ENCODE measurements at places on chromosomes 12 and 14.

GRCh38 chr14:70894868-70895267 lies 12.4 kb upstream of the PCNX1 start:
- no peak for DNase-seq

- DNase-seq, result no peak
Observed at GRCh38 chr12:16012117-16012516, 101.0 kb downstream of the DERA start.

DNA sequence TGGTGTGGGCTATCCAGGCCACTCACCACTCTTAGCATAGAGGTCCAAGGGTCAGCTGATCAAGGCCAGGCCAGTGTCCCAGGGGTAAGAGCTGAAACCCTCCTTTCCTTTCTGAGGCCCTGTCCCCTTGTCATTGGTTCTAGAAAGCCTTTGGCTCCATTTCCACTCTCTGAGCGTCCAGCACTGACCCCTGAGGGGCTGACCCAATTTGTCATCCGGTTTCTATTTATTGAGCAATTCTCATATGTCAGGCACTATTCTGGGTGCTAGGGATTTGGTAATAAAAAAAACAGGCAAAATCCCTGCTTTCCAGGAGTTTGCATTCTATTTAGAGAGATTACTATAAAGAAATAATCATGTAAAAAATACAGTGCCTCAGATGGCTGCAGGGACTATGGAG lies 3.4 kb downstream of the KRT77 start:
- no peak for DNase-seq

DNA sequence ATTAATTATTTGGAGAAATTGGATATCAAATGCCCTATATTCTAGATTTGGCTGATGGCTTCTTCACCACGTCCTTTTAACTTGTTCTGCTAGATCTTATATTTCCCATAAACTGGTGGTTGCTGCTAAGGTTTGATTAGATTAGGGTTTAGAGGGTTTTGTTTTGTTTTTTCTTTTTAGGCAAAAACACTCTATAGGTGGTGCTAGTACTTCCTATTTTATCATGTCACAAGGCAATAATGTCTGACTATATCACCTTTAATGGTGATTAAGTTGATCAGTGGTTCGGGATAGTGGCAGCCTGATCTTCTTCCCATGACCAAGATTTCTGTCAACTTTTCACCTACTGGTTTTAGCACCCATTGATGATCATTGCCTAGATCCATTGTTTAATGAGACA lies 455.1 kb downstream of the RAD51B start:
- DNase-seq, result no peak

DNA sequence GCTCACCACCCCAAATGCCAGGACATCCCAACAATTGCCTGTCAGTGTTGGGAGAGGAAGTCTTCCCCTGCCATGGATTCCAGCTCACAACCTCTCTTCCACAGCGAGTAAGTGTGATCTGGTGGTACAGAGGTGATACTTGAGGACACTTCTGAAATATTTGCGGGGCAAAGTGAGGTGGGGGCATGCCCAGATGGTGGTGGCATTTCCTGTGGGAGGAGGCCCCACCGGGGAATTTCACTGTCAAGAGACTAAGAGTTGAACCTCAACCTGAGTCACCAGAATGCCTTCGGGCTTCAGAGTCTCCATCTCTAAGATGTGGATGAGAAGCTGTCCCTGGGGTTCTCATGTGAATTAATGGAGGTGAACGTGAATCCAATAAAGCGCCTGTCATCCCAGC lies 122.3 kb upstream of the RFLNA start:
- no peak for DNase-seq

- no peak for DNase-seq
Observed at GRCh38 chr14:65267856-65268255, 144.7 kb upstream of the FUT8 start.

DNA sequence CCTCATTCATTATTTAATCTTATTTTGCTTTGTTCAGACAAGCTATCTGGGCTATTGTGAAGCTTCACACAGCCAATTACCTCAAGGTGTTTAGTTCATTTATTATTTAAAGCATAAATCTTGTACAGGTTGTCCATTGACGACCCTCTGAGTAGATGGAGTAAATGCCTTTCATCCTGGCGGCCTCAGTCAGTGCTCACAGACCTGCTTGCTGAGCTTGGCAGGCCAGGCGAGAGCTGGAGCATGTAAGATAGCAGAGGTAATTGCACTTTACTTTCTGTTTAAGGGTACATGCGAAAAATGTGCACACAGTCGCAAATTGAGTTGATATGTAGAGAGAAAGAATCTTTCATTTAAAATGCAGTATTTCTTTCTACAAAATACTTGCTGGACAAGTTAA lies 224.4 kb downstream of the NPAS3 start:
- no peak for DNase-seq

- no peak for DNase-seq
Observed at GRCh38 chr14:104080376-104081260, 4.9 kb upstream of the ASPG start.

- no peak for DNase-seq
Observed at GRCh38 chr12:120358412-120359100, 10.4 kb downstream of the MSI1 start.

DNA sequence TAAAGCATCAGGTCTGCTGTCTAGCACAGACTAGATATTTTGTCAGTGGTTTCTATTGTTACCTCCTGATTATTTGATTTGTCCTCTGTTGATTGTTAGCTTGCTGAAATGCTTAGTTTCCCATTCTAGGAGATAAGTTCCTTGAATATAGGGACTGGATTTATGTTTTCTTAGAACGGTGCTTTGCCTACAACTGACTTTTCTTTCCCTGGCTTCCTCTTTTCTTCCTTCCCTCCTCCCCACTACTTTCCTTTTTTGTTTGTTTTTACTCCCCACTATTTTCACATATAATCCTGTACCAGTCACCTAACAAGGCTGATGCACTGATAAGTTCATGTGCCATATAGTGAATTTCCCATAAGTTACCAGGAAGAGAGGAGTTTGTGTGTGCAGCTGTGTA lies 58.5 kb upstream of the METAP2 start:
- DNase-seq, result no peak

DNA sequence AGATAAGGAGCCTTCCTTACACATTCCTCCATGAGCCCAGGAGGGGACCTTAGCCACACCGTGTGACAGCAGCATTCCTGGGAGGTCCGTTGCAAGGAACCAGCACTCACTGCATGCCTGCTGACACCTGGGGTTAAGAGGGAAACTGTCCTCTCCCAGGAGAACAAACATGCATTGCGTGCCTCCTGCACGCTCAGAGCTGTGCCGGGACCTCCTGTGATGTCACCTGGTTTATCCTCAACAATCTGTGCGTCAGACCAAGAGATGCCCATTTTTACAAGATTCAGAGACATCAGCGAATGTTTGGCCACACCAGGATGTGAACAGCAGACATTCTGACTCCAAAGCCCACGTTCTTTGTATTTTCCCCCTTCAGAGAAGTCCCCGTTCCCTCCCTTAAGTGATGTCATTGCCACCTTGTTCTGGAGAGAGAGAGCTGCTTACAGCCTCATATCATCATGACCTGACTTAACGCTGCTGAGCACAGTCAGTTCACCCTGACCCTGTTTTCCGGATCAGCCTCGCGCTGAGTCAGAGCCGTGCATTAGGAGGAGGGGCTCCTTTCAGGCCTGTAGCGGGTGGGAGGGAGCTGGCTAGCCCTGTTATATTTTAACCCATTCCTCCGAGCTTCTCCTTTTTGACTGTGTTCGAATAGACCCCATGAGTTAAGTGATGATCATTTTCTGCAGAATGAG lies 36.2 kb downstream of the TMEM120B start:
- no peak for DNase-seq

DNA sequence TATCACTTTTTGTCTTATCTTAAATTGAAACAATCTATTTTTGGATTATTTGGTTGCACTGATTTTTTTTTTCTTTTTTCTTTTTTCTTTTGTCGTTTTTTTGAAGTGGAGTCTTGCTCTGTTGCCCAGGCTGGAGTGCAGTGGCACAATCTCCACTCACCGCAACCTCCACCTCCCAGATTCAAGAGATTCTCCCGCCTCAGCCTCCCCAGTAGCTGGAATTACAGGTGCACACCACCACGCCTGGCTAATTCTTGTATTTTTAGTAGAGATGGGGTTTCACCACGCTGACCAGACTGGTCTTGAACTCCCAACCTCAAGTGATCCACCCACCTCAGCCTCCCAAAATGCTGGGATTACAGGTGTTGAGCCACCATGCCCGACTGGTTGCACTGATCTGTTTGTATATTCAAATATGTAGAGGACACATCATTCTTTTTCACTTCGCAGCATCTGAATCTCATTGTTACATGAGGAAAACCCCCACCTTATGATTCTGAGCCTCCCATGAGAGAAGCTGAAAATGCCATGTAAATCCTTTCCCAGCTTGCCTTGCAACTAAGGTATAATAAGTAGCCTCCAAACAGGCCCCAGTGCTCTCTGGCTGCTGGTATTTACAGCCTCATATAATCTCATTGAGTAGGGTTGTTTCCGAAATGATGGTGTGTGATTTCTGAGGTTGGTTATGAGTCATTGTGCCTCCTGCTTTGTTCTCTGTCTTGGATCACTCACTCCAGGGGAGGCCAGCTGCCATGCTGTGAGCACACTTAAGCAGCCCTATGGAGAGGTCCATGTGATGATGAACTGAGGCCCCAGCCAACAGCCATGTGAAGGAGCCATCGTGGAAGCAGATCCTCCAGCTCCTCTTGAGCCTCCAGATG lies 5.2 kb upstream of the HSP90B1 start:
- DNase-seq, result no peak

GRCh38 chr12:64273527-64274403 lies 51.7 kb upstream of the KICS2 start:
- DNase-seq, result no peak

- no peak for DNase-seq
Observed at GRCh38 chr12:64730588-64730969, 28.6 kb downstream of the GNS start.

DNA sequence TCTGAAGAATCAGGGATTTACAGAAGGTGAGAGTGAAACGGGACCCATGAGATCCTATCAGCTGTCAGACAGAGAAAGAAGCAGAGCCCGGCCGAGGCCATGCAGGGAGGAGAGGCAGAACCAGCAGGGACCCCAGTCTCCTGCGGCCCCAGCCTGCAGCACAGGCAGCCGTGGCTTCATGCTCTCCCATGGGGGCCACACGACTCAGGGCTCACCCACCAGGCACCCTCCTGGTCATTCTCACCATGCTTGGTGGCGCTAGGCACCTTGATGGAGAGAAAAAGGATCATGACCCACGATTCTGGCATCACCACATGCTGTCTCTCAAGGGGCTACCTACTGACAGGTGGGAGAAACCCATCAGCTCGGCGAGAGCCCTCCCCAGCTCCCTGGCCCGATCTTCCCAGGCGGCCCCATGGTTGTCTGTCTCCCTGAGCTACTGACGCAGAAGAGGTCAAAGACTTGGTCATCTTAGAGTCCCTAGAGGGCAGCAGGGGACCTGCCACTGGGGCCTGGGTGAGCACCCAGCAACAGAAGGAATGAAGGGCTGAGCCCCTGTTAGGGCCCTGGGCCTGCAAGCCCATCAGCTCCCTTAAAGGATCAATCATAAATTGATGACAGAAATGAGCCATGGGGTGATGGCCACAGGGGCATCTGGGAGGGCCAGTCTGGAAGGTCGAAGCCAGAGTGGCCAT lies 58.0 kb downstream of the ITPK1 start:
- no peak for DNase-seq

DNA sequence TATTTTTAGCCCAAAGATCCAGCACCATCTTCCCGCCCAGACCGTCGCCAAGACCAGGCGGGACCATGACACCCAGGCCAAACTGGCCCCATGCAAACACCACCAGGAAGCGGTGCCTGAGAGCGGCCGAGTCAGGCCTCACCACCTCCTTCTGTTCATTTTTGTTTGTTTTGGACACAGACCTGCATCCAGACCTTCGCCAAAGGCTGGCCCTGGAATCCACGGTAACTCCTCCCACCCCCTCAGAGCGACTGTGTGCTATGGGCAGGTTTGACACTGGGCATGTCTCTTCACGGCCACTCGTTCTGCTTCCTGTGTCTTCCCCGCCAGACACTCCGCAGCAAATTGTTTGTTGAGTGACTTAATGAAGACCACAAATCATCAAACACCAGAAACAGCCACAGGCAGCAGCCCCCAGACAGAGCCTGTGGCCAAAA lies 47.1 kb downstream of the NCOR2 start:
- no peak for DNase-seq

DNA sequence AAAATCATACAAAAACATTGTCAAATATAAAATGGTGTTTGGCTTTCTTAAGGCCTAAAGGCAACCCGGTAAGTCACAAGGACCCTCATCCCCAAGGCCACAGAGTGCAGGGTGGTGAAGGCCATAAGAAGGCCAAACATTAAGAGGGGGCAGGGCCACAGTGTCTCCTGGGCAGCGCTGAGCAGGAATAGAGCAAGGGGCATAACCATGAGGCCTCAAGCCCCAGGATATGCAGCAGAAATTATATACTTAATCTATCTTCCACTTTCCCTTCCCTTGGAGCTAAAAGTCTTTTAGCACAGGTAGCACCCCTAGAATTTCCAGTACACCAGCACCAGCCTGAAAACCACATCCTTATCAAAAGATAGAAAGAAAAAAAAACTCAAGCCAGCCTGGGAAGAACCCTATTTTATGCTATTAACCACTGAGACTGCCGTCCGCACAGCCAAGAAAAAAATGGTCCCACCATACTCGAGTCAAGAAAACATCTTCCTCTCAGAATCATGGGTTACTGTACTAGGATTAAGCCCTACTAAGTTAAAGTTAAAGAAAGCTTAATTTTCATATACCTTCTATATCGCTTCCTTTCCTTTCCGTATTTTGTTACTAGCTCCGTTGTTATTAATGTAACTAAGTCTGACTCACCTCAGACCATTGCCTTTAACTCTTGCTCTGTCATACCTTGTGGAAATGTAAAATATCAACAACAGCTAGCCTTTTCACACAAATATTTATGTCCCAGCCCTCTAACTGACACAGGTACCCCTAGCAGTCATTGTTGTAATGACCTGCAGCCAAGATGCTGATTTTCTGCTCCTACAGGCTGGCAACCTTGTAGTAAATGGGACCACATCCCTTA lies 20.1 kb downstream of the KLRK1 start:
- DNase-seq, result no peak

- DNase-seq, result no peak
Observed at GRCh38 chr12:117038023-117038680, 61.1 kb downstream of the TESC start.

DNA sequence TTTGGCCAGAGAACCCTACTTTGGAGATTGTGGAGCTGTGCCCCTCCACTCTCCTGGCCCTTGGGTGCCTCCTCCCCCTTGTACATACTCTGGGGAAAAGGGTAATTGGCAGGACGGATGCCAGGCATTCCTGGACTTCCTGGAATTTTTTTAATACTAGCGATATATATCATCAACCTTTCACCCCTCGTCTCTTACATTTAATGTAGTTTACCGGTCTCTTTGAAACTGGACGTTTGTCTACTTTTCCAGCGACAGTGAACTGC lies 767 bp upstream of the CRY1 start:
- no peak for DNase-seq

DNA sequence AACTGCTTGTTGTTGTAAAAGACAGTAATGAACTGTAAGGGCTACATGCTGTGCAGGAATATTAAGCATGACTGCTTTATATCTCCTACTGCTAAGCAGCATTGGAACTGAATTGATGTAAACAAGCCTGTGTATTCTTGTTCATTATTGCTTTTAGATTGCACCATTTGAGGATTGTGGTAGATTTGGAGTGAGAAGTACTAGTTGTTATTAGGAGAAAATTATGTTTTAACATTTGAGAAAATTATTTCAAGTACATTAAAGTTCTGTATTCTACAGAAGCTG lies 212.7 kb downstream of the ERC1 start:
- no peak for DNase-seq

GRCh38 chr14:83255015-83255726 lies 1721.5 kb upstream of the SEL1L start:
- no peak for DNase-seq
